ENCODE measurements at places on chromosomes 13 and 19. TPM values are rescaled to one million over a fixed set of nuclear protein-coding genes. Genes with fewer than 3 reads are reported as not detected.

- H3K27me3 ChIP-seq: no peaks in the 10 kb centered on the region
- no peak overlapping the region for H3K4me3 ChIP-seq
- H3K27ac ChIP-seq: no peak overlapping the region
- DNase-seq: no peak
- H3K4me1 ChIP-seq: no peaks in the 10 kb centered on the region
- H3K36me3 ChIP-seq: no peaks in the 10 kb centered on the region
Measured at GRCh38 chr13:94366677-94367076, 112.8 kb downstream of the DCT start.

DNA sequence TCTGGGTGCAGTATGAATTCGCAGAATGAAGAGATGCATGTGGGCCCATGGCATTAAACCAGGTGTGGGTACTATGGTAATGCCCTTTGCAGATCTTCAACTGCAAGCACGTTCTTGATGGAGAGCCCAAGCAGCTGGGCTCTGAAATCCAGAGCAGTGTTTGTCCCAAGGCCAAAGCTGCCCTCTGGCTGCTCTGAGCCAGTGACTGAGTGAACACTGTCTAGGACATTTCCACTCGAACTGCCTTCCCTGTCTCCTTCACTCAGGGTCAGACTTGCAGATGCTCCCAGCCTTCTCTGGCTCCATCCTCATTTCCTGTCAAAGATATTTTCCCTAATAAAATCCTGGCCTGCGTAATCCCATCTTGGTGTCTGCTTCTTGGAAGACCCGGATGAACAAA, 80.2 kb upstream of the GJB6 start:
- H3K27me3 ChIP-seq: peaks cover 8% of the 10 kb centered on the region
- no peak overlapping the region for H3K27ac ChIP-seq
- no peak overlapping the region for H3K4me3 ChIP-seq

Gene PDX1
- total RNA-seq: not detected

DNA sequence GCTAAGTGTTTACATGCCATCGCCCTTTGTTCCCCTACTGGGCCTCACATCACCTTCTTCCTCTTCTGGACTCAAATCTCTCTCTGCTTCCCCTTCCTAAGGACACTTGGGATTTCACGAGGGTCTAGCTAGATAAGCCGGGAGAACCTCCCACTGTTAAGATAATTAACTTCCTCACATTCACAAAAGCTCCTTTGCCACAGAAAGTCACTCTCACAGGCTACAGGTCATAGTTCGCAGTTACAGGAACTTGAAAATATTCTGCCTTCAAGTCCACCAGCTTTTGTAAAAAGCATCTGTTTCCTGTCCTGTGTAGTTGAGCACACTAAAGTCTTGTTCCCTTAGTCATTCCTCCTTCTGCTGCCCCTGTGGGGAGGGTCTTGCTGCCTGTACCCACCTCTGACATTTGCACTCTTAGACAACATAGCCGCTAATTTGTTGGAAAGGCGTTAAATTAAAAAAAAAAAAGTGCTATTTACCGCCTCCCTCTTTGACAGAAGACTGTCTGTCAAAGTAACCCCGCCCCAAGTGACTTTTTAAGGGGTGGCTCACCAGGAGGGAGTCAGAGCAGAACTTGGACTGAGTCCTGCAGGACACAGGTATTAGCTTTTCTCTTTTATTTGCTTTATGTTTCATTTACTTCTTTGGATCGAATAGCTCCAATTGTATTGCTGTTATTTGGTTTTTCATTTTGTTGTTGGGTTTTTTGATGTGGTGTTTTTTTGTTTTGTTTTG, 26.8 kb upstream of the CEACAM21 start:
- H3K4me1 ChIP-seq: no peaks in the 10 kb centered on the region
- no peak overlapping the region for H3K4me3 ChIP-seq

- no peak for DNase-seq
- no peaks in the 10 kb centered on the region for H3K36me3 ChIP-seq
- no peak overlapping the region for H3K27ac ChIP-seq
- H3K27me3 ChIP-seq: no peaks in the 10 kb centered on the region
- H3K4me1 ChIP-seq: no peaks in the 10 kb centered on the region
Measured at GRCh38 chr19:23769691-23770468, 11.2 kb upstream of the ZNF681 start.

GRCh38 chr19:54523403-54523802, 20.8 kb downstream of the LAIR2 start:
- no peaks in the 10 kb centered on the region for H3K4me1 ChIP-seq
- H3K36me3 ChIP-seq: no peaks in the 10 kb centered on the region
- H3K27ac ChIP-seq: no peak overlapping the region
- no peaks in the 10 kb centered on the region for H3K27me3 ChIP-seq

DNA sequence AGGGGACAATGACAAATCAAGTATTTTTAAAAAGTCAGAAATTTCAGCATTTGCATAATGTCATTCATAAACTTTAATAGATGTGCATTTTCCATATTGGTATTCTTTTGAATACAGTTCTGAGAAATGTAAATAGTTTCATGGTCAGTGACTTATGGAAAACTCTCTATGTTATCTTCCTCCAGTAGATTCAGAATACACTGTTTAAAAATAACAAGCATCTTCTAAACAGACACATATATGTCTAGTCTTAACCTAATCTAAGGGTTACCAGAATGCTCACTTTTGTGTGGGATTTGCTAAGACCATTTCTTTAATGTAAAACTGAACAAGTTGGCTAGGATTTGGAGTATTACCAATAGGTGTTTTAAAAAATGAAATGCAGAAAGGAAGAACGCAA, 119.8 kb upstream of the SGCG start:
- H3K4me3 ChIP-seq: no peak overlapping the region
- H3K27me3 ChIP-seq: no peaks in the 10 kb centered on the region
- H3K27ac ChIP-seq: no peak overlapping the region
- no peak for DNase-seq
- H3K4me1 ChIP-seq: no peaks in the 10 kb centered on the region

Gene LILRB3
- not detected for total RNA-seq

Gene MBD3L3
- total RNA-seq: not detected

DNA sequence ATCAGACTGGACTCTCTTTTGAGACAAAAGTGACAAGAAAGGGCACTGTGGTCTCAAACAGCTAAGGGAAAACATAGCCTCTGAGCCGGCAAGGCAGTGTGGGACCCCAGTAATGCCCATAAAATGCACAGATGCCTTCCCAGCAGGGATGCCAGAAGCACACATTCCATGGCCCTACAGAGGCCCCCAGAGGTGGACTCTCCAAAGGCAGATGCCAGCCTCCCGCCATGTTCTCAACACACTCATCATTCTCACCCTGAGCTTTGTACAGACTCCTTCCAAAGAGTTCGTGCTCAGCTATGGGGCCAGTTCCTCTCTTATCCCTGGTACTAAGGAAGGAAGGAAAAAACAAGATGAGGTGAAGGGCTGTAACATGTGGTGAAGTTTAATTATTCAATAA, 67.1 kb upstream of the ATP12A start:
- H3K4me3 ChIP-seq: no peak overlapping the region
- H3K36me3 ChIP-seq: no peaks in the 10 kb centered on the region
- no peak for DNase-seq
- H3K27me3 ChIP-seq: no peaks in the 10 kb centered on the region
- no peaks in the 10 kb centered on the region for H3K4me1 ChIP-seq

Gene ZNF296
- total RNA-seq: under 0.01 TPM

- H3K36me3 ChIP-seq: no peaks in the 10 kb centered on the region
- DNase-seq: no peak
- peaks cover 25% of the 10 kb centered on the region for H3K27me3 ChIP-seq
- no peak overlapping the region for H3K27ac ChIP-seq
Measured at GRCh38 chr13:29402166-29402636, 193.3 kb downstream of the SLC7A1 start.

DNA sequence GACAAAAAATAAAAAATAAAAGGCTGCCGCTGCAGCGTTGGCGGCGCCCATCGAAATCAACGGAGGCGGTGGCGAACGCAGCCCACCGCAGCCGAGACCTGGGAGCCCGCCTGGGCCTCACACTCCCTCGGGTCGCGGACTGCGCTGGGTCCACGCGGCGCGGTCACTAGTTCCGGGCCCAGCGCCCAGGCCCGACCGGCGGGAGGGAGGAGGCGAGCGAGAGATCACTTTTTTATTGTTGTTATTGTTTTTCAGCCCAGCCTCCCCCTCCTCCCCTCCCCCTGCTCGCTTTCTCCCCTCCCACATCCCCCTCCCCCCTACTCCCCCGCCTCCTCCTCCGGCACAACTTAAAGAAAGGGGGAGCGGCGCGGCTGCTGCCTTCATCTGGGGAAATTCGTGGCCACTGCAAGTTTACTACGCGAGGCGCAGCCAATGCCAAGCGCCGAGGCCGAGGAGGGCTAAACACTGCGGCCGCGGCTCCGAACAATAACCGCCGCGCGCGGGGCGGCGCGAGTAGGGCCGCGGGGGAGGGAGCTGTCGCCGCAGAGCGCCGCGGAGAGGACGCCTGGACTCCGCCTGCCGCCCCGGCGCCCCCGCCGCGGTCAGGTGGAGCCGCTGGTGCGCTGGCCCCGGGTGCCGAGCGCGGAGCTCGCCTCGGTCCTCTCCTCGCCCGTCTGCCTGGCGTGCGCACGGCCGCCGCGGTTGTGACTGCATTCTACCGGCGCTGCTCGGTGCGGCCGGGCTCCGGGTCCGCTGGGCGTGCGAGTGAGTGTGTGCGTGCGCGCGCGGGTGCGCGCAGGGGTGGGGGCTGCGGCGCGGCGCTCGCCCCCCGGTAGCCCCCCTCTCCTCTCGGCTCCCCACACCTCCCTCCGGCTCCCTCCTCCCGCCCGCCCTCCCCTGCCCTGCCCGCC, 505 bp upstream of the ZIC2 start:
- no peaks in the 10 kb centered on the region for H3K36me3 ChIP-seq
- peak overlapping the region; percentile 45 for H3K4me3 ChIP-seq
- H3K27me3 ChIP-seq: peaks cover 87% of the 10 kb centered on the region
- H3K27ac ChIP-seq: no peak overlapping the region
- no peaks in the 10 kb centered on the region for H3K4me1 ChIP-seq

DNA sequence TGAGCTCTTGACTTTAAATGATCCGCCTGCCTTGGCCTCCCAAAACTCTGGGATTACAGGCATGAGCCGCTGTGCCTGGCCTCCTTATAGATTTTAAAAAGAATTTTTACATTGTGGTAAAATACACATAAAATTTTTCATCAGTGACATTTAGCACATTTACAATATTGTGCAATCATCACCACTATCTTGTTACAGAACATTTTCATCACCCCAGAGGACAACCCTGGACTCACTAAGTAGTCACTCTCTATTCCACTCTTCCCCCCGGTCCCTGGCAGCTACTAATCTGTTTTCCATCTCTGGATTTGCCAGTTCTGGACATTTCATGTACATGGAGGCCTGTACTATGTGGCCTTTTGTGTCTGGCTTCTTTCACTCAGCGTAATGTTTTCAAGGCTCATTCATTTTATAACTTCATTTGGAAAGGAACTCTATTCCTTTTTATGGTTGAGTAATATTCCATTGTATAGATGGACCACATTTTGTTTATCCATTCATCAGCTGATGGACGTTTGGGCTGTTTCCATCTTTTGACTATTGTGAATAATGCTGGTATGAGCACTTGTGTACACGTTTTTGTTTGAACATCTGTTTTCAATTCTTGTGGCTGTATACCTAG, 19.9 kb downstream of the MEGF8 start:
- H3K36me3 ChIP-seq: peaks cover 5% of the 10 kb centered on the region
- H3K27ac ChIP-seq: no peak overlapping the region
- H3K4me3 ChIP-seq: no peak overlapping the region

DNA sequence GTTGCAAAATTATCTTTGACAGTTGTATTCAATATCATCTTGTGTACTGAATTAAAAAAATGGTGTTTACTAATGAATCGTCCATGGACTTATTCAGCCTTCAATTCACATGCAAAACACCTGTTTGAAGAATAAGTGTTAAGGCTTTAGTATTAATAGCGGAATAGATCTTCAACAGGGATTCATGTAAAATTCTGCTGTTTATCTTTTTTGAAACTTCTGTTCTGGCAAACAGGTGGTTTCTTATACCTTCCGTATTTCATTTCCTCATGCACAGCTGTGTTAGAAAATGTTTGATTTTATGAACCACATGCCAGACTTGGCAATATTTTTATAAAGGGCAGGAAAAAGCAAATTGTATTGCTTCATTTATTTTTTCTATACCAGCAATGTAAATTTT, 255.7 kb downstream of the DACH1 start:
- H3K27ac ChIP-seq: no peak overlapping the region
- H3K4me1 ChIP-seq: no peaks in the 10 kb centered on the region
- no peak for DNase-seq

Gene AP1M2
- 0.29 TPM for total RNA-seq

DNA sequence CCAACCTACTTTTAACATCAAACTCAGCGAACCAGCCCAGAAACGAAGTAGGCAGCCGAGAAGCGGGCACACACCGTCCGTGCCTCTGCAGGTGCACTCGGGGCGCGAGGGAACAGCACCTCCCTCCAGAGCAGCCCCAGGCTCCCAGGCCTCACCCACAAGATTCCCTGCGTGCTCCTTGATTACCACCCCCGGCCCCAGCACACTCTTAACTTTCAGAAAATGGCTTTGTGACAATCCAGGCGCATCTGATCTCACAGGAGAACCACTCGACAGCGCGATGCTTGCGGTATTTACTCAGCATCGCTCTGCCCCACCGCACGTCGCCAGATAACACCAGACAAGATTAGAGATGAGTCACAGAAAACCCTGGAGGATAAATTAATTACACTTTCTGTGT, 134.9 kb upstream of the SPACA7 start:
- H3K4me1 ChIP-seq: no peaks in the 10 kb centered on the region
- H3K36me3 ChIP-seq: no peaks in the 10 kb centered on the region
- no peaks in the 10 kb centered on the region for H3K27me3 ChIP-seq
- no peak for DNase-seq
- no peak overlapping the region for H3K4me3 ChIP-seq
- no peak overlapping the region for H3K27ac ChIP-seq

DNA sequence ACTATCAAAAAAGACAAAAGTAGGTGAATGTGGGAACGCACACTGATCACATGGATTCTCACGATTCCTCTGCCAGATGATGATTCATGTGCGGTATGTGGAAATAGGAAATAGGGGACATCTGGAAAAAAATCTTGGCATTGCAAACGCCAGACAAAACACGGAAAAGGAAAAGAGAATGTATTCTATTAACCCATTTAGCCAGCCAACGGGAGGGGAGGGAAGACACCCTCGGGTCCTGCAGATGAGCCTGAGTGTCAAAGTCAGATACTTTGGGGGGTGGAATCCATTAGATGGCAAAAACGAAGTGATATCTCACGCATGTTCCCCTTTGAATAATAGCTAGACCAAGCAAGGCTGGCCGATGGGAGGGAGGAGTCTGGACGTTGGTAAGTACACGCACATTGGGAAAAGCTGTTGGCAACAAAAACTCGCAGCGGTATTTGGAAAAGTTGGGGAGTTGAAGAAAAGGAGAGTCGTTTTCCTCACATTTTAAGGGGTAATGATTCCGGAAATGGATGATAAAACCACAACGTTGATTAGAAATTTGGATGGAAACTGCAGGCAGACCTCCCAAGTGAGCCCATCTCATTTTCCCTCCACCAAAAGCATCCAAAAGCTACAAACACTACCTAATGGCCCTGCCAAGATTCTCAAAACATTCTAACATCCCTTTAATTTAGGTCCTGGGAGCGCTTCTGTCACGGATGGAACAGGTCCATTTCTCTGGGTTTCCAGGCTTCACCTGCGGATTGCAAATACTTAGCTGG, 73.6 kb downstream of the COL4A1 start:
- H3K4me3 ChIP-seq: peak overlapping the region; percentile 50
- H3K27me3 ChIP-seq: no peaks in the 10 kb centered on the region
- H3K27ac ChIP-seq: peak overlapping the region; percentile 80
- DNase-seq: no peak

Data from osteoblast (primary cell).